ENCODE measurements at places on chromosomes 1 and 21. TPM values are rescaled to one million over a fixed set of nuclear protein-coding genes. Genes with fewer than 3 reads are reported as not detected.

The RIIAD1 gene
- total RNA-seq: not detected

The EFNA3 gene
- total RNA-seq: 1.6 TPM

The PRR9 gene
- total RNA-seq: not detected

The F3 gene
- 152 TPM for total RNA-seq

The LYPD8 gene
- not detected for total RNA-seq

The C1orf87 gene
- total RNA-seq: not detected

The ECM1 gene
- total RNA-seq: 6.0 TPM

The CGN gene
- total RNA-seq: 23.6 TPM

DNA sequence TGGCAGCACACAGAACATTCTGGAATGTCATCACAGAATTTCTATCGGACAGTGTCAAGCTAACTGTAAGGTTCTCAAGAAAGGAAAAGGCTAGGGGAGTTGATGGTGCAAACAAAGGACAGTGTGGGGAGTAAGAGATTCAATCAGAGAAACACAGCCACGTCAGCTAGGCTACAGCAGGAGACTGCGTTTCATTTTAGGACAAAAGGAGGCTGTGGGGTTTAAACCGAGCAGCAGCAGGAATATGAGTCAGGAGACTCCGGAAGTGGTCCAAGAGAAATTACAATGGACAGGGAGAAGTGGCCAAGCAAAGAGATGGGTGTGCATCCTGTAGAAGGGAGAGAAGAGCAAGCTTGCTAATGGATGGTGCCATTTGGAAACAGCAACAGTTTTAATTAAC is 37.4 kb upstream of the C1orf198 start:
- no peak for DNase-seq

- DNase-seq: no peak
Observed at GRCh38 chr1:3703786-3704371, 48.4 kb upstream of the CCDC27 start.

- no peak for DNase-seq
Observed at GRCh38 chr1:32151319-32151787, 28.1 kb upstream of the TXLNA start.

DNA sequence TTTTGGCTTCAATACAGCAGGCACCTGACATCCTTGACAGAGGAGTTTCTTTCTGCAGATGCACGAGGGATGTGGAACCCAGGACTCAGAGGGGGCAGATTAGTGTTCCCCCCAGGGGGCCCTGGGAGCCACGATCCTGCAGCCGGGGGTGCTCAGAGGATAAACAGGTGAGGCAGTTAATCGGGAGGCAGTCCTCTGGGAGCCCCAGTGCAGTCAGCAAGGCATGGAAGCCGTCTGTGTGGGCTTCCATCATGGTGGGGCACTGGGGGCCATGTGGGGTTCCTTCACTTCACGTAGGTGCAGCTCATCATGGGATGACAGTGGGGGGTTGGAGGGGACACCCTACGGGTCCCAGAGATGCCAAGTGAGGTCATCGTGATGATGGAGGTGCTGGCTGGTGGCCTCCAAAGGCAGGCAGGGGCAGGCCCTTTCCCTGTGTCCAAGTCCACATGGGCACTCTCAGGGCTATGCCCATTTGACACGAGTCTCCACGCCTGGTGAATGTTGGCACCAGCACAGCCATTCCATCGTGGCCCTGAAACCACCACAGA is 59.3 kb upstream of the ABCG1 start:
- no peak for DNase-seq

DNA sequence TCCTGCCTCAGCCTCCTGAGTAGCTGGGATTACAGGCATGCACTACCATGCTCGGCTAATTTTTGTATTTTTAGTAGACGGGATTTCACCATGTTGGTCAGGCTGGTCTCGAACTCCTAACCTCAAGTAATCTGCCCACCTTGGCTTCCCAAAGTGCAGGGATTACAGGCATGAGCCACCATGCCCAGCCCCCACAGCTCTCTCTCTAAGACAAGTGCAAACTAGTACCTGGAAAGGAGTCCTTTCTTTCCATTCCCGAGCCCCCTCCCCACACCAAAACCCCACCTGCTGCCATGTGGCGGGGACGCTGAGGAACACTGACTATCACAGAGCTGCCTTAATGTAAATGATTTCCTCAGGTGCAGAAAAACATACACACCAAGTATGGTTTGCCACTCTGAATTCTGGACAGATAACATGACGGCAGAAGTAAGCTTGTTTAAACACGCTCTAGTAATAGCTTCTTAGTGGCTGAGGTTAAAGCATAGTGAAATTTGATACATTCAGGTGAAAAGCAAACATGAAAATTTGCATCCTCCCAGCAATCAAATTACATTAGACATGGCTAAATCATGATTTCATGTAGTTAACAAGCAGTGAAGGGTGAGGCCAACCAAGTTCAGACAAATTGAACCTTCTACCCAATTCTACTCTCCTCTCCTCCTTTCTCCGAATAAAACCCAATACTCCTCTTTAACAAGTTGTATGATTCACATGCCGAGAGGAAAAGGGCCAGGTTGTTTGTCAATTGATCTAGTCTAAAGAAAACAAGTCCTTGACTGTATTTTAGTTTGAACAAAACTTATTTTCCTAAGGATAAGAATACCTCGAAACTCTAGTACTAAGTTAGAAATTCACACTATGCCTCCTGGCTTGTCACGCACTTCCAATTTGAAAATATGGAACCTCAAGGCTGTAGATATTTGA is 19.8 kb downstream of the ERRFI1 start:
- no peak for DNase-seq

DNA sequence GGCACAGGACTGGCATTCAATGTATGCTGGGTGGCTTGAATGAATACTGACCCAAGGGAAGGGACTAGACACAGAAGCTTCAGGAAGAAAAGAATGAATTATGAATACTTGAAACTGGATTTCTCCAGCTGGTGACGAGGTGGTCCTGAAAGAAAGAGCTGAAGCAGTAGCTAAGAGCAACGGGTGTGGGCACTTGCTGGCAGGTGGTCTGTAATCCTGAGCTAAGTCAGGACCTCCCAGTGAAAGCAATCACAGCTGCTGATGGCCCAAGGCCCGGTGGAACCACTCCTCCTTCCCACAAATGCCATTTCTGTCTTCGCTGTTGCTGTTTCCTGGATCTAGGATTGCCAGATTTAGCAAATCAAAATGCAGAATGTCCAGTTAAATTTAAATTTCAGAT is 47.0 kb downstream of the NEK2 start:
- no peak for DNase-seq

DNA sequence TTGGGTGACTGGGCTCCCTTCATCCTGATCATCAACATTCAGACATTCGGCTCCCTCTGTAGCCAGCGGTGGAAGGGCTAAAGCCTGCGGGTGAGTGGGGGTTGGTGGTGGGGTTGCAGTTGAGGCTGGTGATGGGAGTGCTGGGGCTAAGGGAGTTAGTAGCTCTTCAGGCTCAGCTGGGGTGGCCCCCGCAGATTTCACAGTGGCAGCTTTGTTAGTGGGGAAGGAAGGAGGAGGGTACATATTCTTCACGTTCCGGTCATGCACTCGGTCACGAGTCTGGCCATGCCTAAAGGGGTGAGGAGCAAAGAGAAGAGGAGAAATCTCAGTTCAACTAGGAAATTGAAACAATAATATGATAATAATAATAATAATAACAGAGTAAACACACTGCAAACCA is 6.8 kb downstream of the PSMB4 start:
- DNase-seq: no peak

- peak; percentile 80 for DNase-seq
Observed at GRCh38 chr1:24108334-24109165, 3.4 kb downstream of the MYOM3 start.

GRCh38 chr1:156546267-156546666 is 26.1 kb downstream of the IQGAP3 start:
- DNase-seq: no peak

- no peak for DNase-seq
Observed at GRCh38 chr1:21379571-21379970, 60.4 kb upstream of the NBPF3 start.

DNA sequence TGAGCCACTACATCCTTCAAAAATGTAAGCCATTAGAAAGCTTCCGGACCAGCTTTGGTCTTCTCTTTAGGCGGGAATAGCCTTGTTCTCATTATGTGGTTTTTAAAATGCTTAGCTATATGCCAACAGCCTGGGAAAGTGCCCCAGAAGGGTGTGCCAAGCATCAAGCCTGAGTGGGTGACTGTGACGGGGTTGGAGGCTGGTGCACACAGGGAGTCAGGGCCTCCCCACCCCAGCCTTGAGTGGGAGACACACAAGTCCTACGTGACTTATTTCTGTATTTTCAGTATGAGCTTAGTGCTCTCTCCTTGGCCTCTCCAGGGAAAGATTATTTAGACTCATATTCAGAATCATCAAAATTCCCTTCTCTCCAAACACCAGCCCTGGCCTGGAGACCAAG is 9.8 kb downstream of the UBASH3A start:
- DNase-seq: no peak

DNA sequence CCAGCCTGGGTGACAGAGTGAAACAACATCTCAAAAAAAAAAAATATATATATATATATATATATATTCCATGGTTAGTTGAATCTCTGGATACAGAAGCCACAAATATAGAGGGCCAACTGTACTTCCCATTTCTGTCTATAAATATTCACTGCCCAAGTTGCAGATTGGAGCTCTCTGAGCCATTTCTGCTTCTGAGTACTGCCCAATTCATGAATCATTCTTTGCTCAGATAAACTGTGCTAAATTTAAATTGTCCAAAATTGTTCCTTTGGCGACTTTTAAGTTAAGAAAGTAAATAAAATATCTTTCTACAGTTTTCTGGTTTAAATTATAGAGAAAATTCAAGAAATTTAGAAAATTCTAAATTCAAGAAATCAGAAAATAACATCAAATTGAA is 23.2 kb upstream of the C1orf146 start:
- no peak for DNase-seq

DNA sequence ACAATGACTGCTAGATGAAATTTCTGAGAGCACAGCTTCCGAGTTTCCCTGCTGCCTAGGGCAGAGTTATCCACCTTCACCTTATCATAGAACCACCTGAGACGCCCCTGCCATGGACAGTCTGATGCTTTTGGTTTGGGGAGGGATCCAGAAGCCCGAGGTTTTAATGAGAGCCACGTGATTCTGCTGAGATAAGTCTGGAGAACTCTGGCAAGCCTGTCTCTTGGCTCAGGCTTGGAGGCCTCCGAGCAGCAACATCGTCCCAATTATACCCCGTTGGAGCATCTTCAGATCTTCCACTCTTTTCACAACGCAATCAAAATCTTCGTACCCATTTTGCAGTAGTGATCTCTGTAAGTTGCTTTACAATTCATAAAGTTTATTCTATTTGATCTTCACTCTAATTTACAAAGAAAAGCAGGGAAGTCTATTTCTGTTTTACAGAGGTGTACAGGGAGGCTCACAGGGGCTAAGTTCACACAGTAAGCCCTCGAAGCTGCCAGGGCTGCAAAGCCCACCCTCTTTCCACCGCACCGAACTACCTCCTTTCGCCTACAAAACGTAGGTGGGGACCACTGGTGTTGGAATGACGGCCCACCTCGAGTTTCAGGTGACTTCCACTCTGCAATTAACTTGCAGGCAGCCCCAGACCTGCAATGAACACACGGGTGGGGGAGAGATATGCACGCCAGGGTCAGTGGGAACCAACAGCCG is 513 bp upstream of the HHAT start:
- DNase-seq: no peak

DNA sequence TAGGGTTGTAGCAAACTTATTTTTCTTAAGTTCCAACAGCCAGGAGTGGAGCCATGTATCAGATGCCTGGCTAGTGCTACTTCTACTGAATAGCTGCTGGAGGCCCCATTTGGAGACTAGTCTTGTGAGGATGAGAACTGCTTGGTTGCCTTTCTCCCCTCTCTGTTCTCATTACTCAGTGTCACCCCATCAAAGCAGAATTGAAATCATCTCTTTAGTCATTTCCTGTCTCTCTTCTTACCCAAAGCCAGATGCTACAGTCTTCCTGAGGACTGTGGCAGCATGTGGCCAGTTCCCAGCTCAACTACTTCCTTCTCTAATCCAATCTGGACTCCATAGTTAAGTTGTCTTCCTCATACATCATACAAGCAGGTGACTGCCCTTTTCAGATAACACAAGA is 197.5 kb downstream of the BRINP2 start:
- no peak for DNase-seq

GRCh38 chr1:183024317-183025009 is 1.2 kb downstream of the LAMC1 start:
- no peak for DNase-seq

DNA sequence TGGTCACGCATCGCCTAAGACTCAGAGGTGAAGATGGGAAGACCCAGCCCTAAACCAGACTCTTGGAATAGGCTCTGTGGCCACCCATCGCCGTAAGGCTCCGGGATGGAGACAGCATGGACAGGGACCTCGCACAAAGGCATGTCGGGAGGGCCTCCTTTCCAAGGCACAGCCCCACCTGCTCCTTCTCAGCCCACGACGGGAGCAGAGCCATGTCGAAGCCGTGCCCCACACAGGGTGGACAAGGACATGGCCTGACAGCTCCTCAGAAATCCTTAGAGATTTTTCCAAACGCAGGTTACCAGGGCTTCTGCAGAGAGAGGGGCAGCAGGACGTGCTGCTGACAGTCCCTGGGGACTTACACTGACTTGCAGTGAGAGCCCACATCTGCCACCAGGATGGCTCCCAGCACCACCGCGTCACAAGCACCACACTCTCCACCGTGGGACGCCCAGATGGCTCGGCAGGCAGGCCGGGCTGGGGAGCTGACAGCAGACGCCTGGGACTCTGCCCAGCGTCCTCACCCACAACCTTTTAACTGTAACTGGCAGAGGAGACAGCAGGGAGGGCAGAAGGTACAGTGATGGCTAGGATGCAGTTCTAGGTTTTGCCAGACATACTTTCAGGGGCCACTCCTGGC is 12.0 kb downstream of the SSU72 start:
- no peak for DNase-seq

DNA sequence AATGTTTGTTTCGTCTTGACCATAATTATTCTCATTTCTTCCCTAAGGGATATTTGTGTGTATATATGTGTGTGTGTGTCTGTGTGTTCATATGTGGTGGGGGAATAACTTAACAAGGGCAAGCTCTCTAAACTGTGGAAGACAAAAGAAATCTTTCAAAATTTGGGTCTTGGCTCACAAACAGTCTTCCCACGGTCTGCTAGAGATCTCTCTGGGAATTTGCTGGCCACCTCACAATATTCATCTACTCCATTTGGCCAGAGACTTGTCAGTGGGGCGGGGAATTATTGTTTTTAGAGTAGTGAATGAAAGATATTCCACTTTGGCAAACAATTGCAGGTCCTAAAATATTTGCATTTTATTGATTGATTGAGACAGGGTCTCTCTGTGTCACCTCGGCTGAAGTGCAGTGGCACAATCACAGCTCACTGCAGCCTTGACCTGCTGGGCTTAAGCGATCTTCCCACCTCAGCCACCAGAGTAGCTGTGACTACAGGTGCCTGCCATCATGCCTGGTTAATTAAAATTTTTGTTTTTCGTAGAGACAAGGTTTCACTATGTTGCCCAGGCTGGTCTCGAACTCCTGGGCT is 8.0 kb upstream of the EIF2B3 start:
- DNase-seq: no peak

- no peak for DNase-seq
Observed at GRCh38 chr1:21337454-21337927, 47.2 kb upstream of the ECE1 start.

DNA sequence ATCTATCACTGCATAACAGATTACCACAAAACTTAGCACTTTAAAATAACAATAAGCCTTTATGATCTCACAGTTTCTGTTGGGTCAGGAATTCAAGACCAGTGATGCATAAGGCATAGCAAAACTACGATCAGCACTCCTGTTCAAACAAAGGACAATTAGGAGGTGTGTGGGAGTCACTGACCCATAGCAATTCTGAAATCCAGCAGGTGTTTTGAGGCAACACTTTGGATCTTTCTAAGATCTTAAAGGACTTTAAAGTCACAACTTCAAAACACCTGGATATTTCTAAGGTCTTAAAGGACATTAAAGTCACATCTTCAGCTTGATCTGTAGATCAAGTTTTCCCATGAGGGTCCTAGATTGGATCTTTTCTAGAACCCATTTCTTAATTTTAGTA is 35.3 kb downstream of the AKT3 start:
- DNase-seq: peak; percentile 7

Measured in kidney epithelial cell (primary cell).